Large intestine (tissue), 12 donors: ENCODE measurements at places on chromosomes 11 and 22. TPM values are rescaled to one million over a fixed set of nuclear protein-coding genes. Genes with fewer than 3 reads are reported as not detected.

The IRAG1 gene
- polyA plus RNA-seq: 13.1 TPM

The MICAL3 gene
- polyA plus RNA-seq: 36.1 TPM

The RIMBP3B gene
- polyA plus RNA-seq: 0.06 TPM

The LSP1 gene
- polyA plus RNA-seq: 20.5 TPM

The MGAT3 gene
- 24.1 TPM for polyA plus RNA-seq

The MAPK8IP2 gene
- polyA plus RNA-seq: 5.4 TPM

The CNIH2 gene
- 8.0 TPM for polyA plus RNA-seq

The SLC25A45 gene
- 41.2 TPM for polyA plus RNA-seq

The OR10A5 gene
- polyA plus RNA-seq: not detected

The PKDREJ gene
- 0.69 TPM for polyA plus RNA-seq

The MRGPRX3 gene
- not detected for polyA plus RNA-seq

The APOA1 gene
- polyA plus RNA-seq: 4,188 TPM

The OR5B3 gene
- not detected for polyA plus RNA-seq

The KRTAP5-8 gene
- 0.09 TPM for polyA plus RNA-seq

The HORMAD2 gene
- not detected for polyA plus RNA-seq

The F2 gene
- 0.28 TPM for polyA plus RNA-seq

DNA sequence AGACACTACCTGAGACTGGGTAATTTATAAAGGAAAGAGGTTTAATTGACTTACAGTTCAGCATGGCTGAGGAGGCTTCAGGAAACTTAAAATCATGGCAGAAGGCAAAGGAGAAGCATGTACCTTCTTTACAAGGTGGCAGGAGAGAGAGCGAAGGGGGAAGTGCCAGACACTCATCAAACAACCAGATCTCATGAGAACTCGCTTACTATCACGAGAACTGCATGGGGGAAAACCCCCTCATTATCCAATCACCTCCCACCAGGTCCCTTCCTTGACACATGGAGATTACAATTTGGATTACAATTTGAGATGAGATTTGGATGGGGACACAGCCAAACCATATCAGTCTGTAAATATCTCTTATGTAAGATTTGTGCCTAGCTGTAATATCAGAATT is 50.9 kb upstream of the ATXN10 start:
- H3K27me3 ChIP-seq: peaks cover 3% of the 10 kb centered on the region
- no peaks in the 10 kb centered on the region for H3K4me1 ChIP-seq
- H3K4me3 ChIP-seq: no peak overlapping the region
- no peak overlapping the region for H3K27ac ChIP-seq

DNA sequence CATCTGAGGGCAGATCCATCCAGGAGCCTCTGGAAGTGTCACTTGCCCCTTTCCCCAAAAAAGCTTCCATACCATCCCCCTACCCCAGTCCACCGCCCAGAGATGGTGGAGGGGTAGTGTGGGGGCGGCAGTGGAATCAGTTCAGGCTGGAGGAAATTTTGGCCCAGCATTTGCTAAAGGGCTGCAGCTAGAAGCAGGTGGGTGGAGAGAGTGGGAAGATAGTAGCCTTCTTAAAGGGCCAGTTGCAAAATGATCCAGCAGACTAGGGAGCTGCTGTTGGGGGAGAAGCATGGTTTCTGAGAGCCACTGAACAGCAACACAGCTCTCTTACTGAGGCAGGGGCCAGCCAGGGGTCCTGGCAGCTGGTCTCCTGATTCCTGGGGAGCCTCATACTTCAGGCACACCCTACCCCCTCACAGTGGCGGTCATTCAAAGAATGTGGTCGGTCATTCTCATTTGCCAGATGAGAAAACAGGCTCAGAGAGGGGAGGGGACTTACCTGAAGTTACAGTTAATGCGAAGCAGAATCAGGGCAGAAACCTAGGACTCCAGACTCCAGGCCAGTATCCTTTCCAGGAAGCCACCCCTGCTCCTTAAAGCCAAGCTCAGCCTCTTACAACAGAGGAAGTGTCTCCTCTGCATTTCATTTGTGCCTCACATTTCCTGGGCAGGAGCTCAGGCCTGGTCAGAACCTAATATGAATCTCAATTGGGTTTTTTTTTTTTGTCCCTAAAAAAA is 5.4 kb downstream of the SEC14L2 start:
- H3K27me3 ChIP-seq: no peaks in the 10 kb centered on the region
- peaks cover 23% of the 10 kb centered on the region for H3K4me1 ChIP-seq
- H3K36me3 ChIP-seq: peaks cover 14% of the 10 kb centered on the region
- no peak overlapping the region for H3K4me3 ChIP-seq
- DNase-seq: no peak
- no peak overlapping the region for H3K27ac ChIP-seq

DNA sequence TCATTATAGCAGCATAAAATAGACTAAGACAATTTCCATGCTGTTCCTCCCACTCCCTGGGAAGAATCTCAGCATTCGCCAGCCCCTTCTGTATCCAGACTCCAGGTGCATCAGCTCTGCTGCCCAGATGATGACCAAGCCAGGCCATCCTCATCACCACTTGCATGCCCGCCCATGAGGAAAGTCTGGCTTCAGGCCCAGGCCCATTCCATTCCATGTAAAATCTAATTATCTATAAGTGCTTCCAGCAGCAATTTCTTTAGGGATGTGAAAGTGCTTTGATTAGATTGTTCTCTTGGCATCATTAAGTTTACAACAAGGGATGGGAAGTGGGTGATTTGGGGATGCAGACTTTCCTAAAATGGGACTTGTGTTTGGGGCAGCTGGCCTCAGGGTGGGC is 100.3 kb downstream of the INSC start:
- H3K27ac ChIP-seq: no peak overlapping the region
- H3K4me3 ChIP-seq: no peak overlapping the region
- H3K36me3 ChIP-seq: no peaks in the 10 kb centered on the region
- peaks cover 6% of the 10 kb centered on the region for H3K4me1 ChIP-seq

- DNase-seq: peak; percentile 54
- peak within 1 kb of the TSS; percentile 27 for H3K4me3 ChIP-seq
- H3K36me3 ChIP-seq: no peaks in the 10 kb centered on the region
- peaks cover 31% of the 10 kb centered on the region for H3K4me1 ChIP-seq
Observed at GRCh38 chr11:57649826-57650738, at the start of gene YPEL4. YPEL4 (minus strand) TSS chr11:57649912; CDS start chr11:57647107, 2,805 bp downstream.

DNA sequence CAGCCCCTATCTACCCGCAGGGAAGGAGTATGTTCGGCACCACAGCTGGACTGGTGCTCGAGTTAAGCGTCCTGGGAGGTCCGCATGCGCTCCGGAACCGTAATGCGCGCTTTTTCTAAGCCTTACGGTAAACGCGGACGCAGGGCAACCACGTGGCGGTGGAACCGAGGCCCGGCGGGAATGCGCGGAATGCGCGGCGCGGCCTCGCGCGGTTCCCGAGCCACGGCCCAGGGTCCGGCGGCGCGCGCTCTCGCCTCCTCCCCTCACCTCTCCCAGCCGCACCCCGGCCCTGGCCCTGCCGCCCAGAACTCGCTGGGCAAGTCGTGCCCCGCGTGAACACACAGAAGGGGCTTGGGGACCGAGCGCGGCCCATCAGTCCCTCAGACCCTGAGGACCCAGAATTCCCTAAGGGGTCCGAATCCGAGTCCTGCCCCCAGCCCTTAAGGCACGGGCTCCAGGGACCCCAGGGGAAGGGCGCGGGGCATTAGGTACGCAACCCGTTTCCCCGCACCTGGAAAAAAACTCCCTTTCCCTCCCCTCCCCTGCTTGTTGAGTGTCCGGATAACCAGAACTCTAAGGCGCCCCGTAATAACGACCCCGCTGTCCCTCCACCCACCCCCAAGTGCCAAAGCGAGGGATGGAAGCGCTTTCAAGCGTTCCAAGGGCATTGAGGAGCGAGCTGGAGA is 4.3 kb upstream of the CCND1 start:
- H3K27ac ChIP-seq: no peak overlapping the region
- peak overlapping the region; percentile 42 for H3K4me3 ChIP-seq
- no peaks in the 10 kb centered on the region for H3K36me3 ChIP-seq
- H3K4me1 ChIP-seq: peaks cover 31% of the 10 kb centered on the region

GRCh38 chr11:125167954-125168835 is 3.6 kb downstream of the PKNOX2 start:
- H3K4me3 ChIP-seq: no peak overlapping the region
- H3K27ac ChIP-seq: peak overlapping the region; percentile 46
- H3K4me1 ChIP-seq: peaks cover 24% of the 10 kb centered on the region
- no peaks in the 10 kb centered on the region for H3K36me3 ChIP-seq
- peaks cover 83% of the 10 kb centered on the region for H3K27me3 ChIP-seq
- no peak for DNase-seq

DNA sequence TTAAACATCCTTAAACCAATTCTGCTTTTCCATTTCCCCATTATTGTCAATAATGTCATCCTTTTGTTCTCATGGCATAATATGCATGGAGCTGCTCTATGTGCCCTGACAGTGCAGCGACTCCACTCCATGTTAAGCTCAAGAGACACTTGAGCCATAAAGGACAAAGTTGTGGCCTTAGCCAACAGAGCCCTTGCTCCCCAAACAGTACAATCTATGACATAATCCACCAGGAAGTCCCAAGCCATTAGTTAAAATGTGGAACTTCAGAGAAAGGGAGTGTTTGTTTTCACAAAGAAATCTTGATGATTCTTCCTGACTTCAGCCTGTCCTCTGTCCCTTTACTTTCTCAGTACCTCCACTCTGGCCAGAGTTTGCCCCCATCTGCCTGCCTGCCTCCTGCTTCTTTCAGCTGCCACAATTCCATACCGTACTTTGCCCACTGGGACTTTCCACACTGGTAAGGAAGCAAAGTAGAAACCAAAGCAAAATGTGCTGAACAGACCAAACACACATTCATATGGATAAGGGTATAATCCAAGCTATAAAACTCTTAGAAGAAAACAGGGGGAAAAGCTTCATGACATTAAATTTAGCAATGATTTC is 46.3 kb upstream of the ZC3H12C start:
- peak overlapping the region; percentile 58 for H3K27ac ChIP-seq
- DNase-seq: peak; percentile 75
- H3K4me1 ChIP-seq: peaks cover 3% of the 10 kb centered on the region
- H3K4me3 ChIP-seq: no peak overlapping the region
- no peaks in the 10 kb centered on the region for H3K36me3 ChIP-seq

- no peak for DNase-seq
- no peak overlapping the region for H3K27ac ChIP-seq
- H3K4me1 ChIP-seq: no peaks in the 10 kb centered on the region
Observed at GRCh38 chr22:32684822-32685187, 116.7 kb upstream of the TIMP3 start.

DNA sequence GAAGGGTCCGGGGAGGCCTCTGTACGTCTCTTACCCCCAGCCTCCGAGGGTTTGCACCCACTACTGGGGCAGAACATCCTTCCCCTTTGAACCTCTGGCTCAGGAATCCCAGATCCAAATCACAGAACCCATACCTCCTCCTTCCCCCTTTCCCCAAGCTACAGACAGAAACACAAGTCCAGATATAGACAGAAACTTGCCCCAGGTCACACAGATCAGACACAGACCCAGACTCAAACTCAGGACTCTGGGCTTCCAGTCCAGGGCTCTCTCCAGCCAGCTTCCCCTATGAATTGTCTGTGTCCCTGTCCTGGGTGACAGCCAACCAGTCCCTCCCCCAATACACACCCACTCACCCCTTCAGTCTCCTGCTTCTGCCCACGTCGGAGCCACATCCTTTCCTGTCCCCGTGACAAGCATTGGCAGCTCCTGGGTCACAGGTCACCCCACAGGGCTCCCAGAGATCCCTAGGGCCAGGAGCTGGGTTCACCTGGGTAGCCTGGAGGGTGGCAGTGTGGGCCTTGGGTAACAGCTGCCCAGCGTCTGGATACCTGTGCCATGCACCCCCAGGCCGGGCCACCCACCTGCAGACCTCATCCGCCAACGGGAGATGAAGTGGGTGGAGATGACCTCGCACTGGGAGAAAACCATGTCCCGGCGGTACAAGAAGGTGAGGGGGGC is 772 bp downstream of the TBC1D10C start:
- DNase-seq: no peak
- H3K4me1 ChIP-seq: peaks cover 28% of the 10 kb centered on the region
- H3K36me3 ChIP-seq: peaks cover 2% of the 10 kb centered on the region
- peak overlapping the region; percentile 11 for H3K4me3 ChIP-seq
- peaks cover 6% of the 10 kb centered on the region for H3K27me3 ChIP-seq
- H3K27ac ChIP-seq: no peak overlapping the region

- H3K27ac ChIP-seq: no peak overlapping the region
- no peaks in the 10 kb centered on the region for H3K27me3 ChIP-seq
- H3K4me3 ChIP-seq: no peak overlapping the region
- peaks cover 19% of the 10 kb centered on the region for H3K36me3 ChIP-seq
- H3K4me1 ChIP-seq: peaks cover 15% of the 10 kb centered on the region
Observed at GRCh38 chr11:119087747-119088241, 3.1 kb downstream of the HMBS start.

DNA sequence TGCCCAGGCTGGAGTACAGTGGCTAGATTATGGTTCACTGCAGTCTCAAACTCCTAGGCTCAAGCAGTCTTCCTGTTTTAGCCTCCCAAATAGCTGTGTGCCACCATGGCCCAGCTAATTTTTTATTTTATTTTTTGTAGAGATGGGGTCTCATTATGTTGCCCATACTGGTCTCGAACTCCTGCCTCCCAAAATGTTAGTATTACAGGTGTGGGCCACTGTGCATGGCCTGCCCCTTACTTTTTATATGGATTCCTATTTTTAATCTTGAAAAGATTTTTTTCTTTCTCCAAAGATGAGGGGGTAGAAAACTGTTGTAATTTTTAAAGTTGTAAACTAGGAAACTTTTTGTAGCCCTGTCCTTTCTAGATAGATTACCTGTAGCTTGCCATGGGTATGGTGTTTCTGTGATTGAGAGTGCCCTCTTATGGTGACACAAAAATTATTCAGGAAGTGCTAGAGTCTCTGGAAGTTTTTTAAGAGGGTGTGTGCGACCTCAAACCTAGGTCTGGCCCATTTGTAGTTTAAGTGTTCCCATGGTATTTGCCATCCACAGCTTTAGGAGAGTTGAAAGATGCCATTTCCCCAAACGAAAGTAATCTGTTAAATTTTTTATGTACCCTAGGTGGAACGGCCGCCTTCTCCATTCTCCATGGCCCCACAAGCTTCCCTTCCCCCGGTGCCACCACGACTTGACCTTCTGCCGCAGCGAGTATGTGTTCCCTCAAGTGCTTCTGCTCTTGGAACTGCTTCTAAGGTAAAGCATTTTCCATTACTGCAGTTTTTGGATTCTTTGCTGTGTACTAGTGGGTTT is 32.4 kb downstream of the MCAM start:
- H3K27me3 ChIP-seq: no peaks in the 10 kb centered on the region
- DNase-seq: peak; percentile 13
- H3K36me3 ChIP-seq: peaks cover 31% of the 10 kb centered on the region
- H3K27ac ChIP-seq: no peak overlapping the region

- H3K4me1 ChIP-seq: peaks cover 17% of the 10 kb centered on the region
- no peak overlapping the region for H3K4me3 ChIP-seq
- no peak overlapping the region for H3K27ac ChIP-seq
- H3K27me3 ChIP-seq: peaks cover 19% of the 10 kb centered on the region
- DNase-seq: no peak
- no peaks in the 10 kb centered on the region for H3K36me3 ChIP-seq
Observed at GRCh38 chr11:541433-541885, 4.1 kb downstream of the LRRC56 start.

- H3K27me3 ChIP-seq: no peaks in the 10 kb centered on the region
- H3K27ac ChIP-seq: no peak overlapping the region
- no peak for DNase-seq
- peaks cover 33% of the 10 kb centered on the region for H3K36me3 ChIP-seq
- H3K4me3 ChIP-seq: no peak overlapping the region
Observed at GRCh38 chr22:19118329-19118880, 3.8 kb downstream of the DGCR2 start.

- H3K27ac ChIP-seq: no peak overlapping the region
- H3K36me3 ChIP-seq: peaks cover 26% of the 10 kb centered on the region
- no peak for DNase-seq
- H3K4me3 ChIP-seq: no peak overlapping the region
- H3K27me3 ChIP-seq: no peaks in the 10 kb centered on the region
- H3K4me1 ChIP-seq: no peaks in the 10 kb centered on the region
Observed at GRCh38 chr22:23969071-23969470, 2.4 kb downstream of the DDTL start.

GRCh38 chr22:36546092-36546804 is 17.3 kb upstream of the EIF3D start:
- H3K36me3 ChIP-seq: no peaks in the 10 kb centered on the region
- peaks cover 40% of the 10 kb centered on the region for H3K27me3 ChIP-seq
- H3K4me1 ChIP-seq: no peaks in the 10 kb centered on the region
- H3K27ac ChIP-seq: no peak overlapping the region
- no peak overlapping the region for H3K4me3 ChIP-seq
